GM23248 (cell line): ENCODE measurements at places on chromosomes 5 and 9. TPM values are rescaled to one million over a fixed set of nuclear protein-coding genes. Genes with fewer than 3 reads are reported as not detected.

The UGT3A2 gene
- not detected in 2 replicates for total RNA-seq

The CEL gene
- 0.22 TPM in 1 of 2 replicates, not detected in the other for total RNA-seq

The SECISBP2 gene
- 12.2 and 19.0 TPM in 2 replicates for total RNA-seq

The OTP gene
- not detected in 2 replicates for total RNA-seq

The NLN gene
- total RNA-seq = 37.7 and 58.3 TPM in 2 replicates

DNA sequence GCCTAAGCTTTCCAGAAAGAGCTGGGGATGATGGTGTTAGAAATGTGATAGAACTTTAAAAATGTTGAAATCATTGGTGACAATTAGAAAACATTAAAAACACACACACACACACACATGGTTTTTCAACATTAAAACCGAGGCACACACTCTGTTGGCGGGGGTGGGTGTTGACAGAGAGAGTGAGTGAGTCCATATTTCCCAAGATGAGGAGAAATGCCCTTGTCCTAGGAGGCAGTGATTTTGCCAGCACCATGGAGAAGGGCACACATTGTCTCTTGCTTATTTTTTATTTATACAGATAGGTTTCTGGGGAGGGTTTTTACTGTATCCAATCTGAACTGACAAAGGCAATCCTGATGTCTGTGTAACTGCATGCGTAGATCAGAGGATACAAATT is 152.5 kb downstream of the INSYN2B start:
- H3K27me3 ChIP-seq = no peaks in the 10 kb centered on the region
- H3K27ac ChIP-seq = no peak overlapping the region
- H3K4me3 ChIP-seq = no peak overlapping the region
- H3K4me1 ChIP-seq = no peaks in the 10 kb centered on the region
- DNase-seq = peak; percentile 29

- H3K4me3 ChIP-seq = no peak overlapping the region
- no peaks in the 10 kb centered on the region for H3K27me3 ChIP-seq
- no peak for DNase-seq
- no peak overlapping the region for H3K27ac ChIP-seq
- no peaks in the 10 kb centered on the region for H3K4me1 ChIP-seq
- no peaks in the 10 kb centered on the region for H3K36me3 ChIP-seq
Measured at GRCh38 chr9:120676767-120677402, 37.4 kb downstream of the MEGF9 start.

GRCh38 chr5:88470745-88471144 is 202.1 kb upstream of the TMEM161B start:
- no peak overlapping the region for H3K4me3 ChIP-seq
- no peak overlapping the region for H3K27ac ChIP-seq
- no peaks in the 10 kb centered on the region for H3K36me3 ChIP-seq
- no peaks in the 10 kb centered on the region for H3K27me3 ChIP-seq

GRCh38 chr5:112951124-112951702 is 25.4 kb upstream of the DCP2 start:
- H3K27me3 ChIP-seq = peaks cover 15% of the 10 kb centered on the region
- H3K4me1 ChIP-seq = no peaks in the 10 kb centered on the region
- H3K36me3 ChIP-seq = no peaks in the 10 kb centered on the region
- H3K4me3 ChIP-seq = no peak overlapping the region
- no peak for DNase-seq

GRCh38 chr9:136494531-136495215 is 11.8 kb upstream of the SEC16A start:
- H3K27ac ChIP-seq = no peak overlapping the region
- DNase-seq = peak; percentile 73
- no peaks in the 10 kb centered on the region for H3K27me3 ChIP-seq
- H3K36me3 ChIP-seq = no peaks in the 10 kb centered on the region

- H3K36me3 ChIP-seq = no peaks in the 10 kb centered on the region
- H3K27ac ChIP-seq = no peak overlapping the region
- peak; percentile 85 for DNase-seq
- peaks cover 9% of the 10 kb centered on the region for H3K4me1 ChIP-seq
Measured at GRCh38 chr5:77076961-77077828, 9.9 kb downstream of the ZBED3 start.

- DNase-seq = peak; percentile 82
- H3K4me3 ChIP-seq = peak overlapping the region; percentile 61
- H3K4me1 ChIP-seq = peaks cover 9% of the 10 kb centered on the region; the same call in 1 of the 2 replicates
- H3K27me3 ChIP-seq = no peaks in the 10 kb centered on the region
- H3K27ac ChIP-seq = peak overlapping the region; percentile 28
Measured at GRCh38 chr5:107705402-107706014, 34.8 kb upstream of the EFNA5 start.

DNA sequence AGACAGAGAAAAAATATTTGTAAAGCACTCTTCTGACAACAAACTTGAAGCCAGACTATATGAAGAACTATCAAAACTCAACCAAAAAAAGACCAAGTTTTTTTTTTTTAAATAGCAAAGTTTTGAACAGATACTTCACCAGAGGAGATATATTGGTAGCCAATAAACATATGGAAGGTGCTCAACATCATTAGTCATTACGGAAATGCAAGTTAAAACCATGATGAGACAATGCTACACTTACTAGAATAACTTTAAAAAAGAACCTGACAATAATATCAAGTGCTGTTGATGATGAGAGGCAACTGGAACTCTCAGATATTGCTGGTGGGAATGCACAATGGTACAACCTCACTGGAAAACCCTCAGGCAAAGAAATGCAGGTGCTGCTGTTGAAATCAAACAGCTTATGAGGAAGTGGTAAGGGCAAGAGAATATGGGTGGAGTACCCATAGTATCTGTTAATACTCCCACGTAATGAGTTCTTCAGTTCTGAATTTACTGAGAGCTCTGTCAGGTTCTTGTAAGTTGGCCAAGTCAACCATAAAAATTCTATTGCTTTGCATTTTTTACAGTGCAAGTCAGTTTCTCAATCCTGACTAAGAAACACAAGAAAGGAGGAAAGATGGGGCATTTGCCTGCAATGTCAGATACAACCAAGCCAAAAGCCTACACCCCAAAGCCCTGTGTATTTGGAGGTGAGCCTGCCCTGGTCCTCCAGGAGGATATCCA is 87.3 kb upstream of the GNAQ start:
- DNase-seq = peak; percentile 82
- H3K4me3 ChIP-seq = no peak overlapping the region
- no peaks in the 10 kb centered on the region for H3K27me3 ChIP-seq
- H3K27ac ChIP-seq = no peak overlapping the region
- no peaks in the 10 kb centered on the region for H3K36me3 ChIP-seq

GRCh38 chr9:15430920-15431844 is 8.5 kb downstream of the SNAPC3 start:
- H3K4me1 ChIP-seq = no peaks in the 10 kb centered on the region
- H3K27me3 ChIP-seq = no peaks in the 10 kb centered on the region
- no peak overlapping the region for H3K4me3 ChIP-seq
- peaks cover 26% of the 10 kb centered on the region for H3K36me3 ChIP-seq
- no peak for DNase-seq

DNA sequence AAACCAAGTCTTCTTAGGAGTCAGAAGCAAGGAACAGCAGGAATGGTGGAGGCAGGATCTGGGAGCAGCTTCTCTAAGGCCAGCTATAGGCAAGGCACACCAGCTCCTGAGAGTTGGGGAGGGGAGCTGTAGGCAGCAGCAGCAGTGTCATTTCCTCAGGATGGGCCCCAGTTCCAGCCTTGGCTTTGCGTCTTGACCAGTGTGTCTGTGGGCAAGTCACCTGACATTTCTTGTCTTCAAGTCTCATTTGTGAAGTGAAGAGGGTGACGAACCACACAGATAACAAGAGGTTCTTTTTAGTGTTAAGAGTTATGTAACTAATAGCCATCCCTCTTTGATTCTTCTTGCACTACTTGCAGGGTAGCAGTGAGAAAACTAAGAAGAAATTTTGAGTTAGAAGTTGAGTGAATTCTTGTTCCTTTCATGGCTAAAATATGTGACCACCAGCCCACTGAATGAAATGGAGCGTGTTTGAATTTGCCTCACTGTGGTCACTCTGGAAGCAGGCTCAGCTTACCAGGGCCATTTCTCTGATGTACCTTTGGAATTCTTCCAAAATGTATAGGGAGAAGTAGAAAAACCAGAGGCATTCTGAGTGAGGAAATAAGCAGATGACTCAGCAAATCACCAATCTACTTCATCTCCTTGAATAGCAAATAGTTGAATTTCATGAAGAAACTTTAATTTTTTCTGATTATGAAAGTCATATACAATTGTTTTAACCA is 42.4 kb downstream of the RHOBTB3 start:
- H3K27ac ChIP-seq = no peak overlapping the region; the same call in 1 of the 2 replicates
- DNase-seq = peak; percentile 56
- H3K27me3 ChIP-seq = no peaks in the 10 kb centered on the region
- peaks cover 15% of the 10 kb centered on the region for H3K4me1 ChIP-seq
- peaks cover 36% of the 10 kb centered on the region for H3K36me3 ChIP-seq
- H3K4me3 ChIP-seq = no peak overlapping the region

GRCh38 chr9:85522459-85523092 is 219.2 kb downstream of the AGTPBP1 start:
- H3K27ac ChIP-seq = no peak overlapping the region
- H3K4me1 ChIP-seq = peaks cover 5% of the 10 kb centered on the region
- peaks cover 17% of the 10 kb centered on the region for H3K27me3 ChIP-seq
- peak overlapping the region; percentile 74 for H3K4me3 ChIP-seq
- H3K36me3 ChIP-seq = no peaks in the 10 kb centered on the region
- peak; percentile 61 for DNase-seq

DNA sequence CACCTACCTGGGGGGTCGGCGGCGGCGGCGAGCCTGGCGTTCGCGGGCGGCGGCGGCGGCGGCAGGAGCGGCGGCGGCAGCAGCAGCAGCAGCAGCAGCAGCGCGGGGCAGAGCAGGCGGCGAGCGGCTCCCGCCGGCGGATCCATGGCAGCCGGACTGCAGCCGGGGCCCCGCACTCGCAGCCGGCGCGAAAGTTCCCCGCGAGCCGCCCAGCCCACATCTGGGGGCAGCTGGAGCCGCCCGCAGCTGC is 153 bp downstream of the ADAMTS2 start:
- H3K4me1 ChIP-seq = peaks cover 14% of the 10 kb centered on the region; the same call in 1 of the 2 replicates
- H3K27ac ChIP-seq = no peak overlapping the region; the same call in 1 of the 2 replicates
- DNase-seq = no peak
- H3K27me3 ChIP-seq = no peaks in the 10 kb centered on the region
- H3K36me3 ChIP-seq = no peaks in the 10 kb centered on the region

DNA sequence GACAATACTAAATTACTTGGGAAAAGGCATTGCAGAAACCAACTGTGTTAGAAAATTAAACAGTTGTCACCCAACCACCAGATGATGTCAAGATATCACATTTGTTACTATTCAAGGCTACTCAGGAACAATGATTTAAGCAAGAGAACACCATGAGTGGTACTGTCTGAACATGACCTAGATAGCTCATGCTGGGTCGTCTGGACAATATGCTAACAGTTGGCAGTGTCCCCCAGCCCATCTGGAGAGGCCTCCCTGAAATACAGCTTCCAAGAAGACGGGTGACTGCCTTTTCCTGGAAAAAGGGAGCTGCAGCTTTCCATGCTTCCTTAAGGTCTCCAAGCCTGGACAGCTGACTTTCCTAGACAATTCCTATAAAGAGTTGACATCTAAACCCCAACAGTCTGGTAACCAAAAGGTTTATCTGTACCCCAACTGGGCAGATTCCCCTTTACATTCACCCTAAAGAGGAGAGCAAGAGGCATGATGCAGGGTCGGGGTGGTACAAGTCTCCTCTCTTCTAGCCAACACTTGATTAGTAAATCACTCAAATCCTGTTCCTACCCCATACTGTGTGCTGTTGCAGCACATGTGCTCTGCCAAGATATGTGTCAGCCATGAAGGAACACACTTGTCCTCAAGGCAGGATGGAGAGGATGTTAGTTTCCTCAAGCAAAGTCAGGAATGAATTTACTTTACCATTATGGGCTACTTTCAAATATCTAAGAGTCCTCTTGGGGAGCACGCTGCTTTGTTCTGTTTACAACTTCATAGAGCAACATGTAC is 433.0 kb downstream of the PDE4D start:
- no peak overlapping the region for H3K4me3 ChIP-seq
- no peaks in the 10 kb centered on the region for H3K4me1 ChIP-seq
- peaks cover 8% of the 10 kb centered on the region; the same call in 1 of the 2 replicates for H3K27me3 ChIP-seq

DNA sequence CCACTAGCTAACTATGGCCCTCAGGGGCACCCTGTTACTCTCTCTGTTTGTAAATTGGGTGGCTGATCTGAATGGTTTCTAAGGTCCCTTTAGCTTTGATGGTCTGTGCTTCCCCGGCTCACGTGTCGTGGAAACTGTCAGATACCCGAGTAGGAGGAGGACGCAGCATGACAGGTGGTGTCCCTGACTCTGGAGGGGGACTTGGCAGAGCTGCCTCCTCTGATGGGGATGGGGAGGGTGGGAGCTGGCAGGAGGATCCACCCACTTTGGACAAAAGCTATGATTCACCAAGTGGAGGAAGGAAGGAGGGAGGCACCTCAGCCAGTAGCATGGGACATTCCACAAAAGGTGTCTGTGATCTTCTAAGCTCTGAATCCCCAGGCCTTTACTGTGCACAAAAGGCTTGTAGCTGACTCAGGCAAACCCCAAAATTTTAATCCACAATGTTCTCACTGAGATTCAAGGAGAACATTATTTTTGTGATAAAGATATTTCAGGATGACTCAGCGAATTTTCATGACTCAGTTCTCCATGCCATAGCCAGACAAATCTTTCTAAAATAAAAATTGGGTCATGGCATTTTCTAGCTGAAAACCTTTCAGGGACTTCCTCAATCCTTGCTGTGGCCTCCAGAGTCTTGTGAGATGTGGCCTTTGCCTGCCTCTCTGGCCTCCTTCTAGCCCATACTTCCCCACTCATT is 131.0 kb upstream of the BRINP1 start:
- DNase-seq = peak; percentile 28
- H3K4me3 ChIP-seq = no peak overlapping the region
- H3K27me3 ChIP-seq = no peaks in the 10 kb centered on the region
- no peaks in the 10 kb centered on the region for H3K4me1 ChIP-seq
- H3K27ac ChIP-seq = no peak overlapping the region
- no peaks in the 10 kb centered on the region for H3K36me3 ChIP-seq

DNA sequence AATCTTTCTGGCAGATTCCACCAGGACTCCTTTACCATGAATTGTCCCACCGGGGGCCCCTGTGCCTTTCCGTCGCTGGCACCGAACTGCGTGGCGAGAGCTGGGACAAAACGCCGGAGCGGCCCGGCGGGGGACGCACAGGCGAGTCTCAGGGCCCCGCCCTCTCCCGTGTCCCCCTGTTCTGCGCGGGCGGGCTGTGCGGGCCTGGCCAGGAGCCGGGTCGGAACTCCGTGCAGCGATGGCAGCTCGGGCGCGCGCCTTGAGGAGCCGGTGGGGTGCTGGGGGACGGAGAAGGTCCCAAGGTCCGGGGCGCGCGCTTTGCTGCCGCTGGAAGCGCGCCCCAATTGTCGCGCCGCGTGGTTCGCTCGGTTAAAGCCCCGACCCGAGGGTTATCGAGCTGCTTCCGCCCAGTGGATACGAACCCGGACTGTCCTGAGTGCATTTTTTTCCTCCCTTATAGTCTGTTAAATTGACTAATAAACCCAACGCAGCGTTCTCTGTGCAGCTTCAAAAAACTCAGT is 125.3 kb downstream of the TMEM174 start:
- 0 out of 2 replicates have a peak, but pooled peaks cover 3% of the 10 kb centered on the region for H3K4me1 ChIP-seq
- H3K27ac ChIP-seq = no peak overlapping the region
- no peaks in the 10 kb centered on the region for H3K36me3 ChIP-seq
- peak overlapping the region; percentile 70; the same call in 1 of the 2 replicates for H3K4me3 ChIP-seq
- DNase-seq = no peak
